Stimulated activated CD4-positive, alpha-beta T cell treated with anti-CD3 and anti-CD28 coated beads, TNF-alpha, amount 100 ng/mL, for 24 hours (primary cell): ENCODE measurements at places on chromosomes 7 and 10.

DNA sequence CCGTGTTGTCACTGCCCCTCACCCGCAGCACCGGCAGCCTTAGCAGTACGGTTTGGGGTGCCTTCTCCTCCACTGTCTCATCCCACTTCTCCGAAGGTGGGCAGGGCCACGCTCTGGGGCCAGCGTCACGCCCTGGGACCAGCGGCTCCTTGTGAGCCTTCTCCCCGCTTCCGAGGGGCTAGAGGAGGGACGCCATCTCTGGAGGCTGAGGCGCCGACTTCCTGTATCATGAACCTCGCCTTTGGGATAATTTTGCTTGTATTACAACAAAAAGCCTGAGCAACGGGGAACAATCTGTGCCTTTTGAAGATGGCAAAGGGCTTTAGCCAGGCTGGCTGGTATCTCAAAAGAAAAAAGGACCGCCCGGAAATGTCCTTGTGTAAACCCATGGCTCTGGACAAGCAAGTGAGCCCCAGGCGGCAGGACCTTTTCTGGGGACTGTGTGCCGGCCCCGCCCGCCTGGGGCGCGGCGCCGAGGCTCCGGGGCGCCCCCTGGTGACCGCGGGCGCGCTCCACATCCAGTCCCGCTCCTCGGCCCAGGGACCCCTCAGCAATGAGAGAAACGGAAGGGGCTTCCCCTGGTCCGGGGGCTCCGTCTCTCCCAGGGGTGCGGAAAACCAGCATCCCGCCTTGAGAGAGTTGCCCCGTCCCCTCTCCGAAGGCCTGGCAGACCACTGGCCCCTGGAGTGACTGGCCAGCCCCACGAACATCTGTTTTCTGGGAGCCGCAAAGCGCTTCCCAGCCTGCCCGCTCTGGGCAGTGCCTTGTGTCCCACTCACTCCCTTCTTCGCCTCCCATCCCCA lies 3.8 kb downstream of the DEPP1 start:
- peak; percentile 58 for DNase-seq

GRCh38 chr10:72904806-72905205 lies 11.3 kb downstream of the OIT3 start:
- no peak for DNase-seq

GRCh38 chr10:52472406-52473146 lies 158.5 kb downstream of the DKK1 start:
- no peak for DNase-seq

- DNase-seq, result no peak
Measured at GRCh38 chr7:34128762-34129161, 223.4 kb downstream of the BMPER start.

GRCh38 chr7:152881893-152882292 lies 122.3 kb downstream of the ACTR3B start:
- no peak for DNase-seq

DNA sequence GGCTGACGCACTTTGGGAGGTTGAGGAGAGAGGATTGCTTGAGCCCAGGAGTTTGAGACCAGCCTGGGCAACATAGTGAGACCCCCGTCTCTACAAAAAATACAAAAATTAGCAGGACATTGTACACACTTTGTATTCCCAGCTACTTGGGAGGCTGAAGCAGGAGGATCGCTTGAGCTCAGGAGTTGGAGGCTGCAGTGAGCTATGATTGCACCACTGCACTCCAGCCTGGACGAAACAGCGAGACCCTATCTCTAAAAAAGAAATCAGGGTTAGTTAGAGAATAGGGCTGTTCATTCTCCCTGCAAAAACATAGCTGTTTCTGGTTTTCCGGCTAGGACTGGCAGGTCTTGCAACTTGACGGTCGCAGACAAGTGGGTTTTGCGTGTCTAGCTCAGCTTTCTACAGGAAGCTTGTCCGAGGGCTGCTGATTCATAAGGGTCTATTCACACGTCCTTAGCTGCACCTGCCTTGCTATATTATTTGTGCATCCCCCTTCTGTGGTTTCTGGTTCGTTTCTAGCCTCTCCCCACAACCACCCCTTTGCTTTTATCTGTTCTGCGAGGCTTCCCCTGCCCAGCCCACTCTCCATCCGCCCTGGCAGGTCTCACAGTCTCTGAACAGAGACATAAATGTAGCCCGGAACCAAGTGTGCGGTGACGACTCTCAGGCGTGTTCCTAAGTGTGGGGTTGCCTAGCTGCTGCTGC lies 10.7 kb downstream of the AMZ1 start:
- no peak for DNase-seq

DNA sequence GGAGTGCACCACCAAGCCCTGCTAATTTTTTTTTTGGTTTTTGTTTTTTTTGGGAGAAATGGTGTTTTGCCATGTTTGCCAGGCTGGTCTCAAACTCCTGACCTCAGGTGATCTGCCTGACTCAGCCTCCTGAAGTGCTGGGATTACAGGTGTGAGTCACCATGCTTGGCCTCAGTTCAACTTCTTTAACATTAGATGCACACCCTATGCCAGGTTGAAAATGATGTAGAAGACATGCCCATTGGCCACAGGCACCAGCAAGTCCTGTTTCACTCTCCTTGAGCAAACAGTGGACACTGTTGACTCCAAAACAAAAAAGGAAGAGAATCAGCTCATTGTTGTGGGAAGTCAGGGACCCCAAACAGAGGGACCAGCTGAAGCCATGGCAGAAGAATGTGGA lies 1205.3 kb downstream of the REEP3 start:
- DNase-seq, result no peak

GRCh38 chr7:142587578-142588191 lies 161.6 kb upstream of the PRSS1 start:
- DNase-seq, result no peak

GRCh38 chr7:32143301-32143700 lies 73.1 kb upstream of the PDE1C start:
- no peak for DNase-seq

DNA sequence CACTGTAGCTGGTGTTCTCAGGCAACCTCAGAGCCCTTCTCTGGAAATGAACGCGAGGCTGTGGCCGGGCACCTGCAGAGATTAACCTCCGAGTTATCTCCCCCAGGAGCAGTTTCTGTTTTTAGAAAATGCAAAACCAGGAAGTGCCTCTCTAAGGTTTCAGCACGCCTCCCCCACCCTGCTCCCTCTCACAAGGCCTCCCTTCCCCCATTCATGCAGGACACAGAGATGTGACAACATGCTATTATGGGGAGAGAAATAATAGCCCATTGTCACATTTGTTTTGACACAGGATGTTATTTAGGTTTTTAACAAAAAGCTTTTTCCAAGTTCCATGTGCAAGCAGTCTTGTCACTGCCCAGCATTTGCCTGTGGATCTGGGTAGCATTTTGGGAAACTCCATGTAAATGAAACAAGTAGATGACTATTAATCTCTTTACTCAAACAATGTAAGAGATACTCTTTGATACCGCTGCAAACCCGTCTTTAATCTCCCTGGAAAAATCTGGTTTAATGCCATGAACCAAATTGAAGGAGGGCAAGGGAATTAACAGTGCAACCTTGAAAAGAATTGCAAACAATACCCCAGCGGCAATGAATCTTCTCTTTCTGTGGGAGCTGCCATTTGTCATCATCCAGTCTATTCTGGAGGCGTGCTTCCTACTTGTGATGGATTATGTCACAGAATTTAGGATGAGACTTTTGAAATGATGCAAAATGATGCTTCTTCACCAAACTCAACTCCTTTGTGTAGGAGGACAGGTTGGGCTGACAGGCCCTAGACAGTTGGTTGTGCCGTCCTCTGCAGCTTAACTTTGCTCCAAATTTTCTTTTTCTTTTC lies 86.5 kb upstream of the NMT2 start:
- peak; percentile 26 for DNase-seq

DNA sequence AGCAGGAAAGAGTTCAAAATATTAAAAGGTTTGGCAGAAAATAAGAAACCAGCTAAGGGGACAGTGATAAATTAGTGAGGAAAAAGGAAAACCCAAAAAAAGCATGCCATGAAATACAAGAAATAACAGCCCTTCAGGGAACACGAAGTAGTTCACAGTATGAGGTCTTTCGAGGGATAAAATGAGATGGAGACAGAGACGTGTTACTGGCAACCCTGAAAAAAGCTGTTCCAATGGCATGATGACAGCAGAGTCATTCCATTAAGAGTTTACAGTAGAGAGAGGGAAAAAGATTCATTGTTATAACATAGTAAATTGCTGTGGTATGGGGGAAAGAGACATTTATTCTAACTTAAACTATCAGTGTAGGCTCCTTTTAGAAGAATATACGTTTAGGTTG lies 391.2 kb downstream of the ANKRD7 start:
- DNase-seq, result no peak

DNA sequence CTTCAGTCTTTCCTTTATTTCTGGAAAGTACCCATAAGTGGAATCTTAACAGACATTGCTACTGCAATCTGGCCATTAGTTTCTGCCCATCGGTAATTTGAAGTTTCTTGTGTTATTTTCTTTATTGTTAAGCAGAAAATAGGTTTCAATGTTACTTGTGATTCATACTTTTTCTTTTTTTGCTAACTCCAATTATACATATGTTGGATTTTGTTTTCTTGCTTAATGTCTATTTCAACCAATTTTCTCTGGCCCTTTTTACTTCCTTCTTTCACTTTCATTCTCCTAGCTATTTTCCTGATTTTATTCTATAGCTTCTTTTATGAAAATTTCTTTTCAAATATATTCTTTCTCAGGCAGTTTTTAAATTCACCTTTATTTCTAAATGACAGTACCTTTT lies 457.4 kb downstream of the TCERG1L start:
- DNase-seq, result no peak

DNA sequence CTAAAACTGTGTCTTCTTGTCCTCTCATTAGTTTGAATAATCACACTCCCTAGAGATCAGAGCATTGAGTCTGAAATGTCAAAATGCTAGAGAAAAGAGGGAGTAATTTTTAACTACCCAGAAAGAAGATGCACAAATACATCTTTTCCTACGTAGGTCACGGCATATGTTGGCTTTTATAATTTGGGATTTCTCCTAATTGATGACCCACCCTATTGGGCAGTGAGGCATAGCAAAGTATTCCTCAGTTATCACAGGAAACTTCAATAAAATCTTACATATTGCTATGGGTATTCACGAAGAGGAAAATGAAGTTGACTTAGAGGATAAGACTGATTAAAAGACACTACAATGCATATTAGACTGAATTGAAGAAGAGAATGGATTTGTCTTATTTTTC lies 25.4 kb downstream of the ARMC10 start:
- no peak for DNase-seq

DNA sequence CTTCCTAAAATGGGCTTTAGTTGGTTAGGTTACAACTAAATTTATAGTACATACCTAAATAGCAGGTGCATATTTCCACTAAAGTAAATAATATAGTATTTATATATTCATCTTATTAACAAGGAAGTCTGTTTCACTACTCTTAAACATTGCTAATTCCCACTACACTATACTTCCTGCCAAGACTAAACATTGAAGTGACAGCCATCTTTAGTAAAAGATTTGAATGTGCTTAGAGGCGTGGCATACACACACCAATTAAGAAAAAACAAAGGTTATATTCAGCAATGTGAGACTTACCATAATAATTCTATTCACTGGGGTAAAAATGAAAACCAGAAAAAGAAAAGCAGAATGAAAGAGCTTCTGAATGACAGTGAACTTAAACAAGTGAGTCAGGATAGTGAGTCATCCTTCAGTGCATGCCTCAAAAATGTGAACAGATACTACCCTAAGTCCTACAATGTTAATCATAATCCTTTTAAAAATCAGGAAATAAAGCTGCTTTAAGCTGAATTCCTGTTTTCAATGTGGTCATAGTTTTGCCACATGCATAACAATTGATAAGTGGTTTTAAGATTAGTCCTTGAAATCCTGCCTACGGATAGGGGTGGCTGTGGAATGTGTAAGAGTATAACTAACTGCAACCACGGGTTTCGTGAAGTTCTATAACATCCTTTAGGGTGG lies 59.4 kb downstream of the USP6NL start:
- DNase-seq, result no peak

DNA sequence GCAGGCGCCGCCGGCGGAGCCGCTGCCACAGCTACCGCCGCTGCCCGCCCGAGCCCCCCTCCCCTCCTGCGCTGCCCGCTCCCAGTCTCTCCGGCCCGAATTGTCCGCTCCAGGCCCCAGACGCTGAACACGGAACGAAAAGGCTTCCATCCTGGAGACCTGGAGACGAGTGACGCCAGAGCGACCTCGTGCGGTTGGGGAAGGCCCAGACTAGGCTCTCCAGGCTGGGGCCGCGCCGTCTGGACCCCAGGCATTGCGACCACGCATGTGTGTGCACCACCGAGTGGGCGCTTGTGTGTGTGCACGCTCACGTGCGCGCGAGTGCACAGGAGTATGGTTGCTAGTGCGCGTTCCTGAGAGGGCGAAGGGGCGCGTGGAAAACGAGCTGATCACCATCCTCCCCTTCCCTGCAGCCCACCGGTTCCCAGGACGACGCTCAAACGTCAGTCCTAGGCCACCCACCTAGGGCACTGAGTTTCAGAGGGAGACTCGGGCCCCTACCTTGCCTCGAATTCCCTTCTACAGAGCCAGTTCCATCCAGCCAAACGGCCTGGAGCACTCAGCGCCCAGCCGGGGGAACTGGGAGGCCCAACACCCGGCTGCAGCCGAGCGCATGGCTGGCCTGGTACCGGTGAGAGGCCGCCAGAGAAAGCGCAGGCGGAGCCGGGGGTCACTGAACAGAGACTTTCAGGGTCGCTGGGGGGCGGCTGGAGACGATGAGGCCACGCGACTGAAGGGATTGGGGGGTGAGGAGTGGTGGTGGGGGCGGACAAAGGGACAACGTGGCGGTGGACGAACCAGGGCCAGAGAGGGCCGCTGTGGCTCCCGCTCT lies 11.6 kb downstream of the LBX1 start:
- no peak for DNase-seq

DNA sequence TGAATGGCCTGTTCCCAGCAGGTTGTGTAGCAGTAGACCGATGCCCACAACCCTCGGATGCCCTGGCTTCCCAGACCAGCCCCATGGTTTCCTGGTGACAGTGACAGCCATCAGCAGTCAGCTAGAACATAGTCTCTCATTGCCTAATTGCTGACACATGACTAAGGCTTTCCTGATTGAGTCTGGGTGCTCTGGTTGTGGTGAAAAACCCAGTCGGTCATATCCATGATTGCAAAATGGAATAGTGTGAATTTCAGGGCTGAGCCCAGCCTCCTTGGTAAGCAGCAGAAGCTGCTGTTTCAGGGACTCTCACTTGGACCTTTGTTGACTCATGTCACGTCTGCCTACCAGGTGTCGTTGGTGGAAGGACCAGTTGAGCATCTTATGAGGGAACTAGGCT lies 36.6 kb downstream of the POR start:
- DNase-seq, result no peak

GRCh38 chr7:157612664-157613561 lies 276.1 kb downstream of the DNAJB6 start:
- DNase-seq, result peak; percentile 24

DNA sequence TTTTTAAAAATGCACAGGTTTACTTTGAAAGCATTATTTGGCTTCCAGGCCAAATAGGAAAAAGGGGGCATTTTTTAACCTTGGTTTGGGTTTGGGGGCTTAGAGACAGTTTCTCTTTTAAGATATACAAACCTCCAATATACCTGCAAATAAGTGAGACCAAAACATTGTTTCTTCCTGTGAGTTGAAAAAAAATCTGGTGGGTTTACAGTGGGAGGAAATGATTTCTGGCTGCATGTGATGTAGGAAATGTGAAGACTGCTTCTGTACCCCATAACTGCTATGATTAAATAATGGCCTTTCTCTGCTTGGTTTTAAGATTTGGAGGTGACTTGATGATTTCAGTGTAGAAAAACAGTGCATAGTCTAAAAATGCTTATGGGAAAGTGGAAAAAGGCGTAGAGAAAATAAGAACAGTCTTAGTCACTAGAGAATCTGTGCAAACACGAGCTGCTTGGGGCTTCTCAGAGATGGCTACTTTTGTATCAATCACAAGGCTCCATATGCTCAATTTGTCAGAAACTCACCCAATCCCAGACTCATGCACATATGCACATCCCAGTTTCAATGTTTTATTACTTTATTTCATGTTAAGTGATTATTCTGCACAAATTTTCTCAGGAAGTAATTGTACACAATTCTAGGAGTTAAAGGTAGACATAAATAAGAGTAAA lies 22.1 kb upstream of the PRKCQ start:
- DNase-seq, result no peak
